ENCODE measurements at places on chromosomes 3 and 15. TPM values are rescaled to one million over a fixed set of nuclear protein-coding genes. Genes with fewer than 3 reads are reported as not detected.
A peak's percentile ranks its signal among the peaks of the same experiment; 100 is the strongest.

- no peak for DNase-seq
Measured at GRCh38 chr3:134312072-134312872, 61.6 kb upstream of the RYK start.

DNA sequence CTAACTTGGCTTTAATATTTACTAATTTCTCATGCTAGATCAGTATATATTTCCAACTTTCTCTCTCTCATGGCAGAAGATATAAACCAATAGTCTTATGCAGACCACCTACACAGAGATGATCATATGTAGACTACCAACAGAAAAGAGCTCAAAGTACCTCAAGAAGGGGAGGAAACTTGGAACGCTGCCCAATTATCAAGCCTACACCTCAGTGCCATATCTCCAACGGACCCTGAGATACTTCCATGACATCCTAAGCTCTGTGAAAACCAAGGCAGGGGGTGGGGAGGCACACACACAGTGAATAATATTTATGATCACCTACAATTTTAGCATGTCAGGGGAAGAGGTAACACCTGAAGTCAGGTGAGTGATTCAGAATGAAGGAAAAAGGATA, 100.6 kb downstream of the STAG1 start:
- DNase-seq, result no peak

GRCh38 chr15:81279621-81280485, 44.1 kb downstream of the STARD5 start:
- no peak for DNase-seq

GRCh38 chr3:59535791-59536221, 486.0 kb upstream of the CFAP20DC start:
- DNase-seq, result no peak

DNA sequence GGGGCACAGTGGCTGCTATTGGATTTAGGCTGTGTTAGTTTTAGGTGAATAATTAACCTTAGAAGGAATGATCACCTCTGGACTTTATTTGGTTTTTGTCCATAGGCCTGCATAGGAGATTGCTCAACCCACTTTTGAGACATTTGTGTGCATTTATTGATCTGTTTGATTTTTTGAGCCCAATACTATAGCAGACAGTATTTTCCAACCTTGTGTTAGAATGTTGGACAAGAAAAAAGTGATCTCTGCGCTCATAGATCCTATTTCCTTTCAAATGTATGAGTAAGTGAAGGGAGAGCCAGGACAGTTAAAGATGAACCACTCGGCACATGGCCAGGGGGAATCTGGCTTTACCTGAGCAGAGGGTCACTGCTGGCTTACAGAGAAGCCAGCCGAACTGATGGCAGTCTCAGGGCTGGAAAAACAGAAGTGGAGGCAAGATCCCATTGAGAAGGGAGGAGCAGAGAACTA, 8.8 kb upstream of the TOPBP1 start:
- no peak for DNase-seq

DNA sequence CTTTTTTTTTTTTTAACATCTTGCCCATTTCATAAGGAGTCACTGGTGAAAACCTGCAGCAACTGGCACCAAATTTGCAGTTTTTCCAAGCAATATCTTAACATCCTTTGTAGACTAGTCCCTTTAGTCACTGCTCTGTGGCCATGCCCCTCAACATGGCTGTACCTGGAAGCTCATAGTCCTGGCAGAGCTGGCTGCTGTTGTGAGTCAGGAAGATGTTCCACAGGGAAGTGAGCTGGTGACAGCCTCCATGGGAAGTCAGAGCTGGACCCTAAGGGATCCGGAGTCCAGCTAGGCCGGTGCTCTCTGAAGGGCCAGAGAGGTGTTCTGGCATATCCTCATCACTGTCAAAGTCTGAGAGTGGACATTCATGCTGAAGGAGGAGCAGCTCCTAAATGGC, 99.3 kb upstream of the ZBED2 start:
- DNase-seq, result no peak

DNA sequence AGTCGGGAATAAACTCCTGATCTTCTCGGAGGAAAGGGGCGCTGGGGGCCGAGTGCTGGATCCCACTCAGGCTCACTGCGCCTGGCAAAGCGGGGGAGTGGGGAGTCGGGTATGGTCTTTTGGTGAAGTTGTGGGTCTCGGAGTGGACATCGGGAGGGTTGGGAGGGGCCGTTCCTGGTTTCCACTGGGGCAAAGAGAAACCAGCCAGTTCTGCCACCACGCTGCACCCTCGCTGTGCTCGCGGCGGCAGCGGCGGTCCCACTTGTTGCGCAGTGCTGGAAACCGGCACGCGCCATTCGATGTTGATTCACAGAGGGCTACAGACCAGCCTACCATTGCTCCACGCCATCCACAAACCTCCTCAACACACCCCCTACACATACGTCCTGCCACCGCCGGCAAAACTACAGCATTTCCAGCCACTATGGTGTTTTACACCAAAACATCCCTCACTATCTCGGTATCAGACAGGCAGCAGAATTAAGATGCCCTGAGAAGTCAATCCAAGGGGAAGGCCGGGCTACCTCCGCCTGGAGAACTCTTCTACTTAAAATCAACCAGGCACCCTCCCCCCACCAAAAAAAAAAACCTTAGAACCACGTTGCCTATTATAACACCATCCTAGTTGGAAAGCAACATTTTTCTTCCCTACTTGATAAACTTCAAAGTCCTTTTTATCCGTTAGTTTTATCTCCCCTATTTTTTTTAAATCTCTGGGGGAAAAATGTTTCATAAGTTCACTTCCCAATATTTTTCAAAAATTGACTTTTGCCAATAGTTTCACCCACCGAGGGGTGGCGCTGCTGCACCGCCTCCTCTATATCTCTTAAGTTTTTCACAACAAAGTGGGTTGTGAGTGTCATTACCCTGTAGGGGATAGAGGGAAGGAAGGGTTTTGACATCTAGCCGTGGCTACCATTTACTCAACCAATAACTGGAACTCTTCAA, 3.6 kb downstream of the BCL6 start:
- DNase-seq, result no peak

DNA sequence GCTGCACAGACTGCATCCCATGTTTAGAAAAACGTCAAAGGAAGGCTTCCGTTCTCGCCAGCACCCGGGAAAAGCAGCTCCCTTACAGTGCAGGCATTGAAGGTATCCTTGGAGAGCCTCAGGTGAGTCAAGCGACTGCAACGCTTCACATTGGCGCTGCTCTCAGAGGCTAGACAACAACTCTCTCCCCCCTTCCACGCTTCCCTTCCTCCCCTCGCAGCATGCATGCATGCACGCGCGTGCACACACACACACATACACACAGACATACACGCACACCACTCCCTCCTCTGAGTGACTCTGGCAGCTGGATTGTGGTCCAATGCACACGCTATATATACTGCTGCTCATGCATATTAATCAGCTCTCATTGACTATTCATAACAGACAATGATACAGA, 191.1 kb downstream of the PDZRN3 start:
- DNase-seq, result no peak

- DNase-seq, result no peak
Measured at GRCh38 chr3:37375184-37376127, 201.1 kb upstream of the LRRFIP2 start.

GRCh38 chr15:81001152-81002008, 657 bp downstream of the TLNRD1 start:
- DNase-seq, result peak; percentile 39

- DNase-seq, result no peak
Measured at GRCh38 chr15:33119865-33120264, 74.6 kb downstream of the FMN1 start.

DNA sequence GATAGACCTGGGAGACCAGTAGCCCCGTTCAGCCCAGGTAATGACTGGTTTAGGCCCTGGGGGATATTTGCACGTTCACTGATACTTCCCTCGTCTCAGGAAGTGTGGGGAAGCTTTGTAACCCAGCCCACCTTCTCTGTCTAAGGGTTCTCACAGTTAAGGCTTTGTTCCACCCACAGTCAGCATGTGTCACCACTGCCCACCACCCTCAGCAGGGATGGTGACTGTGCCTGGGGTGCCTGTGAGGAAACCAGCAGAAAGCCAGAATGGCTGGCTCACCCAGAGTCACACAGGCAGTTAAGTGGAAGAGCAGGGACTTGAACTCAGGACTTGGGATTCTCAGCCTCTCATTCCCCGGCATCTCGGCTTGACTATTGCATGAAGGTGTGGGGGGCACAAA, 5.2 kb downstream of the KBTBD13 start:
- DNase-seq, result no peak

- DNase-seq, result no peak
Measured at GRCh38 chr3:19254784-19255338, 106.6 kb downstream of the KCNH8 start.

GRCh38 chr3:100709842-100710260, 557 bp downstream of the TFG start:
- DNase-seq, result peak; percentile 40

- DNase-seq, result no peak
Measured at GRCh38 chr3:79824166-79824565, 56.4 kb upstream of the ROBO1 start.

- no peak for DNase-seq
Measured at GRCh38 chr3:65979162-65979561, 59.6 kb downstream of the MAGI1 start.

DNA sequence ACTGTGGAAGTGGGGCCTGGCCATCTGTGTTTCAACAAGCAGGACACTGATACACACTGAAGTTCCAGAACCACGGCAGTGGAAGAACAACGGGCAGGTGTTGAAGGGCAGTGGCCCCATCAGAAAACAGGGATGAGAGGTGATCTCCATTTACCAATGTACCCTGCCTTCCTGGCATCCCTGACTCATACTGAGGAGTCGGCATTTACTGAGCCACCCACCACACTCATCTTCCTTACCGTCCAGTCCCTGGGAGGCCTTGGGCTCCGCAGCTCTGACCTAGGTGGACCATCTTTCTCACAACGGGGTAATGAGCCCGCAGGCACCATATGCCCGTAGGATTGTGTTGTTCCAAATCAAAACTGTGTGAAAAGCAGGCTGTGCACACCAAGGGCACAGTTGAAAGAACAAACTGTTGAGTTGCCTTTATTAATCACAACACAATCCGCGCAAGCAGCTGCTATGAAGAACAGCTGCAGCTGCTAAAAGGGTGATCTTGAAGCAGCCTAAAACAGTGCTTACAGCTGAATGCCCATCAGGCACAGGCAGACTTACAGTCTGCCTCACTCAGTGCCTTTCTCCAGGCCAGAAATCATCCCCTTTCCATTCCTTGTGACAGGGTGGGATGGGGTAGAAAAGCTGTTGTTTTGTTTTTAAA, 12.9 kb downstream of the MB21D2 start:
- no peak for DNase-seq

GRCh38 chr15:33533197-33533596, 222.4 kb downstream of the RYR3 start:
- DNase-seq, result no peak

GRCh38 chr3:54533856-54534255, 394.0 kb downstream of the LRTM1 start:
- DNase-seq, result no peak

- DNase-seq, result no peak
Measured at GRCh38 chr3:19937459-19938294, 3.7 kb upstream of the EFHB start.

DNA sequence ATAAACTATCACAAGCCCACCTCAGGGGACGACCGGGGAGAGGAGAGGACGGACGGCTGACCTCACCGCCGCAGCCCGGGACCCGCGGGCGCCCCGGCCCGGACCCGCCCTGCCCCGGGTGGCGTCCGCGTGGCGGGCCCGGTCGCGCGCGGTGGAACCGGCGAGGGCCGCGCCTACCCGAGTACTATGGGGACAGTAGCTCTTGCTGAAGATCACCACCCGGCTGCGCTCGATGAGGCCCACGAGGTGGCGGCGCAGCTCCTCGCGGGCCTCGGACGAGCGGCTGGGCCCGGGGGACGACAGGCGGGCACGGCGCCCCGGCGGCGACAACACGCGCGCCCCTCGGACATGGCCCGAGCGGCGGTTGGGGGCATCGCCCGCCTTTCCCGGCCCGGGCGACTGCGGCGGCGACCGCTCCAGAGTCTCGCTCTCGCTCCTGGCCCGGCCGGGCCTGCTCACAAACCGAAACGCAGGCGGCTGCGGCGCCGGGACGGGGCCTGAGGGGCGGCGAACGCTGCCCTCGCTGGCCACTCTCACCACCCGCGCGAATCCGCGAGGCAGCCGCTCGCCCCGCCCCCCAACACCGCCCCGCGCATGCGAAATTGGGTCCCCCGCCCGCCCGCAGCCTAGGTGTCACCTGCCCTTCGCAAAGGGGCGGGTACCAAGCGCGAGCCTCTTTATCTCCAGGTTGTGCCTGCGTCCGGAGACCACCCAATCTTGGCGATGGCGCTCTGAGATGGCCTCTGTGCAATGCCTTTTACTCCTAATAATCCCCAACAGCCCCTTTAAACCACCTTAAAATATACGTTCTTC, at the start of gene TXNRD3:
Gene TXNRD3 (minus strand): TSS at position 554 of the 813 bp plus-strand sequence.
- peak; percentile 19 for DNase-seq

DNA sequence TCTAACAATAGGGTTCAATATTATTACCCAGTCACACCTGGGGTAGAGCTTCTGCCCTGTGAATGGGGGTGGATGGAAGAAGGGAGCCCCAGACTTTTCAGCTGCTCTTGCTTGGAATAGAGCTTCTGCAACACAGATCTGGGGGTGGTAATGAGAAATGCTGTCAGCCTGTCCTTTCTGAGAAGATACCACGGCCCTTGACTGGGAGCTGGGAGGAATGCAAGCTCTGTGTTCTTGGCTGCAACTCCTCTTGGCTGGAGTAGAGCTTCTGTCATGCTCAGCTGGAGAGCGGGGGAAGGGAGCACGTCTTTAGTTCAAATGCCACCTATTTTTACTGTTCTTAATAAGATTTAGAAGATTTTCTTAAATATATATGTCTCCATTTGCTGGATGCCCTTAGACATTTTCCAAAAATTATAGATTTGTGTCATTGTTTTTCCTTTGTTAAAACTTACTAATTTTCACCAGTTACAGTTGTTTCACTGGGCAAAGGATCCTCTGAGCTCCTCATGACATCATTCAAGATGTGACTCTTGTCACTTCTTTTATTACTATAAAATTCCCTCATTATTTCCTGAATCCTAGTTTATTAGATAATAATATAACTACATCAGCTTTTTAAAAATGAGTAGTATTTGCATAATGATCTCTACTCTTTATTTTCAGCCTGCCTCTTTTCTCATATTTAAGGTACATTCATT, 180.0 kb upstream of the TGFBR2 start:
- no peak for DNase-seq

DNA sequence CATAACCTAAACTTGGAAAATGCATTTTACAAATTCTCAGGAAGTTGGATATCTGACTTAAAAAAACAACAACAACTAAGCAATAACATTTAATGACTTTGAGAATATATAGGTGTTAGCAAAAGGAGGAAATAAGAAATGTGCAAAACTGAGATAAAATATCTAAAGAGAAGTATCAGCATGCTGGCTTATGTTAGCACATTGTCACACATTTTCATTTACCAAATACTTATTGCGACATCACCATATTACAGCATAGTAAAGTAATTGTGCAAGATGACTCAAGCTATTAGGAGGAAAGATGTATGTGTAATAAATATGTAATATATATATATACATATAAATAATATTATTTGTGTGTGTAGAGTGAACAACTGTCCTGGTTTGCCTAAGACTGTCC, 9.2 kb downstream of the PTX3 start:
- no peak for DNase-seq

The FOXB1 gene
- polyA plus RNA-seq, result 0.19 TPM

The TICRR gene
- 12.3 TPM for polyA plus RNA-seq

The TRAT1 gene
- polyA plus RNA-seq, result 0.07 TPM

The SLC25A20 gene
- polyA plus RNA-seq, result 14.1 TPM

The CIDEC gene
- 0.30 TPM for polyA plus RNA-seq

The SLC22A14 gene
- polyA plus RNA-seq, result 0.62 TPM

The GXYLT2 gene
- 13.9 TPM for polyA plus RNA-seq

The SLC2A2 gene
- polyA plus RNA-seq, result 18.7 TPM

The MOBP gene
- 0.17 TPM for polyA plus RNA-seq

The FMN1 gene
- polyA plus RNA-seq, result 19.9 TPM

All from renal cortex interstitium (tissue), 15 donors.